Mammary epithelial cell (primary cell): ENCODE measurements at places on chromosomes 3 and 15. TPM values are rescaled to one million over a fixed set of nuclear protein-coding genes. Genes with fewer than 3 reads are reported as not detected.

- DNase-seq = no peak
These were observed 399 bp upstream of the SUCLG2 start for GRCh38 chr3:67654844-67655177.

DNA sequence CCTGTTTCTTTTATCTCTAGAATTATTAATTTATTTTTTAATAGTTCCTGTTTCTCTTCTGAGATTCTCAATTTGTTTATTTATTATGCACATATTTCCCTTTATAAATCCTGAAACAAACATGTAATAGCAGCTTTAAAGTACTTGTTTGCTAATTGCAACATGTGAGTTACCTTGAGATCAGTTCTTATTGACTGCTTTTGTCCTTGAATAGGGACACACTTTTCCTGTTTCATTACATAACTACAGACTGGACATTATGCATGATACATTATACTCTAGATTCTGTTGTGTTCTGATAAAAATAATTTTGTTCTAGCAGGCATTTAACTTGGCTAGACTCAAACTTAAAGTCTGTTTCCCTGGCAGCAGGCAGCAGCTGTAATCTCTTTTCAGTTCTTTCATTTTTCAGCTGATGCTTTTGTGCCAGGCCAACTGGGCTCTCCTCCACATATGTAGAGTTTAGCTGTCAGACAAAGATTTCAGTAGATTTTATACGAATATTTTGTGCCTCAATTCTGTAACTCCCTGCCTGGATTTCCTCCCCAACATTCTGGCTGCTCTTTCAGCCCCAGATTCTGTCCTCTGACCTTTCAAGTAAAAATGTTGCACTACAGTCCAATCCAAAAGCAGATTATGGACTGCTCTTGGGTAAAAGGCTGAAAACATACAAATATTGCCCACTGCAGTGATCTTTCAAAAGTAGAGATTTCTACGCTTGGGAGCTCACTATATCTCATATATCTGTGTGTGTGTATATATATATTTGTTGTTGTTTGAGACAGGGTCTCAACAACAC, 41.9 kb downstream of the PCOLCE2 start:
- DNase-seq = no peak

- peak; percentile 84 for DNase-seq
These were observed 24.9 kb downstream of the SIAH2 start for GRCh38 chr3:150737874-150738679.

The ROBO1 gene
- total RNA-seq = 57.2 TPM

The ZIC1 gene
- total RNA-seq = not detected in 2 replicates
